Tibial artery (tissue), 4 donors: ENCODE measurements at places on chromosomes 5 and 9.
A peak's percentile ranks its signal among the peaks of the same experiment; 100 is the strongest.

DNA sequence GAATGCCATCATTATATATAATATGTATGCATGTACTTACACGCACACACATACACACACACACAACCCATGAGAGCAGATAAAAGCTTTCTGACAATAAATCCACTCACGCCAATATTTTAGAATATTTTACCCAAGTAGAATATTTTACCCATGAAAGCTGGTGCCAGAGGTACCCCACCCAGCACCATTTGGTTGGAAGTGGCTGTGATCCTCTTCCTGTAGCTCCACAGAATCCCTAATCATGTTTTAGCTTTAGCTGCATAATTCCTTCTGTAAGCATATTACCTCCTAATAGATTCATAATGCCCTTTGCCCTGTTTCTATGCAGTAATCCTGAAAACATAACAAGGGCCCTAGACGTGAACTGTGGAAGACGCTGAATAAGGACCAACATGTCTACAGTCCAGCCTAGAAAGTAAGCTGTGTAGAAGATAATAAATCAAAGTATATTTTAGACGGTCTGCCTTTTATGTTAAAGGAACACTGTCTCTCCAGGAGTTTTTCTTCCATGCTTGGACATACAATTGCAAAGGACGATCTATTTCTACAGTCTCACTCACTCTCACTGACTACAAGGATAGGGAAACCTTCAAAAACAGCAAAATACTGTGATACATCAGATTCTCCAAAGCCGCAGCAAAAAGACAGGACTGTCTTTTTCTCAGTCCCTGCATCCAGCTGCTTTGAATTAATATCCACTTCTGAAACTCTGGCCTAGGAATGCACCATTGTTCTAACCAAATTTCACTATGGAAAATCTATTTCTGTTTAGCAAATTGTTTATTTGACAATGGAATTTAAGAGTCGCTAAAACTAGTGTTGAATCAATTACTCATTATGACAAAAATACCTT, 98.2 kb downstream of the USP20 start:
- H3K4me1 ChIP-seq = no peaks in the 10 kb centered on the region
- no peak overlapping the region for H3K4me3 ChIP-seq
- no peaks in the 10 kb centered on the region for H3K27me3 ChIP-seq

DNA sequence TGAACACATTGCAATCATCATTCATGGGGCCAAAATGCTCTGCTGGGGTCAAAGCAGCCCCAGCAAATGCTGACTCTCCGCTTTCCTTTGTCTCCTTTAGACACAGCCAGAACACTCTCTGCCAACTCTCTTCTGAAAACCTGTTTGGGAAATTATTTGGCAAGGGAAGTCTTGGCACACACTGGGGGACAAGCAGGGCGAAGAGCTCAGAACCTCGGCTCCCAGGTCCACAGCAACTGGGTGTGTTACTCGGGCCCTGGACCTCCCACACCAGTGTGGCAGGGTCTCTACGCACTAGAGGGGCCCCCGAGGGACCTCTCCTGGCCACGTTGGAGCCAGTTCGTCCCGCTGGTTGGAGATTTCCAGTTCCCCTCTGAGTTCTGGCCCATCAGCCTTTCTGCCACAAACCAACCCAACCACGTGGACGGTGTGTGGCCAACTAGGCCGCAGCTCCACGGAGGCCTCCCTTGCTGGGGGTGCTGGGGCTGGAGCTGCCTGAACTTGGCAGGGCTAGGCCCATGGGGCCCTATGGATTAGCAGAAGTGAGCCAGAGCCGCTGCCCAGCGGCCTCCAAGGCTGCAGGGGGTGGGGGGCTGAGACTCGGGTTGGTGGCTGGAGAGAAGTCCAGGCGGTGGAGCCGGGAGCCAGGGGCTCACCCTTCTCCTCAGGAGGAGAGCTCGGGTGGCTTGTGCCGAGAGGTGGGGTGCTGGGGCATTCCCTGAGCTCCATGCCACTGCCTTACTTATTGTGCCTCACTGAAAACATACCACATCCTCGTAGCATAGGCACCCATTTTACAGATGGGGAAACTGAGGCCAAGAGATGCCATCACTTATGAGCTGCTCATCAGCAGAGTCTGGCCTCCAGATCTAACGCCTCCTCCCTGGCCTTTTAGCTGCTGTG, 46.8 kb upstream of the RNU6ATAC start:
- no peak overlapping the region for H3K4me3 ChIP-seq
- H3K27me3 ChIP-seq = peaks cover 9% of the 10 kb centered on the region
- DNase-seq = no peak

DNA sequence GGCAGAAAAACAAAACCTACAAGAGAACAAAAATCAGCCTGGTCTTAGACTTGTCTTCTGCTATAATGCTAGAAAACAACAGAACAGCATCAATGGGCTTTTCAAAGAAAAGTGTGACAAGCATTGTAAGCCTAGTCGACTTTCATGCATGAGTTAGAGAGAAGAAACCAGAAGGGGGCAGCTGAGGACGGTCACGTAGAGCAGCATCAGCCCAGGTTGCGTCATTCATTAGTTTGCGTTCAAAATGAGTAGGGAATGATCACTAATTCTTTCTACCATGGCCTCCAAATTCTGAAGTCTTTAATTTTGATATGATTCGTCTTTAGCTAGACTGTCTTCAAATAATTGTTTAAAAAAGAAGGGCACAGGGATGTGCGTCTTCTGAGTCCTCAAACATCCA, 4.7 kb upstream of the ISCA1 start:
- peaks cover 4% of the 10 kb centered on the region for H3K36me3 ChIP-seq
- H3K4me1 ChIP-seq = peaks cover 4% of the 10 kb centered on the region
- DNase-seq = no peak
- H3K27me3 ChIP-seq = no peaks in the 10 kb centered on the region

DNA sequence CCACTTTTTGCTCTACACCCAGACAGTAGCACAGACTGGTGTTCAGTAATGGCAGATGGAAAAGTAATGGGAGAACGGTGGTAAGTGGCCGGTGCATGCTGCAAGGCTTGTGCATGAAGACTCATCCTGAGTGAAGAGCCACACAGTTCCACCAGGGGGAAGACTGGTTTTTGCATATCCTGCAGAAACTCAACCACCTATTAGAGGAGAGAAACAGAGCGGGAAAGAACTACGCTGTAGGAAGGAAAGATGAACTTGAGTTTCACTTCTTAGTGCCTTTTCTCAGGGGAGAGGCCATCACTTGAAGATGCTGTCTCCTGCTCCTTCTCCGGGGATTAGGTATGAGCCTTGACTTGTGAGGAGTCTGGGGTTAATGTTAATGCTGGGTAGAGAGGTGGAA, 9.4 kb upstream of the PRSS3 start:
- no peak for DNase-seq
- H3K4me1 ChIP-seq = no peaks in the 10 kb centered on the region
- no peaks in the 10 kb centered on the region for H3K27me3 ChIP-seq
- no peaks in the 10 kb centered on the region for H3K36me3 ChIP-seq
- no peak overlapping the region for H3K4me3 ChIP-seq

DNA sequence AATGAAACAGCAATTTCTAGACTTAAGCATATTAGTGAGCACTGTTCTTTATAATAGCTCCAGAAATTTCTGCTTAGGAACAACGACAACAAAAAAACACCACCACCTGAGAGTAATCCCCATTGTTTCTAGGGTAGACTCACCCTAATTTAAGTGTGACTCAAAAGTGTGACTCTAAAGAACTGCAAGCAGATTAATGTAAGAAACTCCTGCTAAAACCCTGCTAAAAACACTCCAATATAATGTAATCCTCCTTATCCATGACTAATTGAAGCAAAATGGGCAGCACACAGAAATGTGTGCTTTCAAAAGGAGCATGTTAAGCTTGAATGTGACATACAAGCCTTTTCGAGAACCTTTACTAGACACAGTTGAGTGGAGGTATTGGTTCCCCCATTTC, 296.0 kb downstream of the EPB41L4A start:
- H3K4me3 ChIP-seq = no peak overlapping the region
- no peaks in the 10 kb centered on the region for H3K36me3 ChIP-seq
- H3K4me1 ChIP-seq = no peaks in the 10 kb centered on the region
- DNase-seq = no peak
- H3K27ac ChIP-seq = no peak overlapping the region
- no peaks in the 10 kb centered on the region for H3K27me3 ChIP-seq

GRCh38 chr5:126398791-126399190, 24.4 kb upstream of the GRAMD2B start:
- no peak for DNase-seq
- H3K4me1 ChIP-seq = peaks cover 9% of the 10 kb centered on the region
- no peaks in the 10 kb centered on the region for H3K27me3 ChIP-seq
- H3K27ac ChIP-seq = no peak overlapping the region
- H3K36me3 ChIP-seq = no peaks in the 10 kb centered on the region

GRCh38 chr5:14308384-14309154, 165.4 kb downstream of the TRIO start:
- H3K4me3 ChIP-seq = no peak overlapping the region
- peaks cover 9% of the 10 kb centered on the region for H3K36me3 ChIP-seq
- no peak for DNase-seq
- no peaks in the 10 kb centered on the region for H3K27me3 ChIP-seq
- H3K27ac ChIP-seq = no peak overlapping the region
- H3K4me1 ChIP-seq = no peaks in the 10 kb centered on the region

GRCh38 chr5:103441523-103441922, 121.1 kb downstream of the NUDT12 start:
- H3K27ac ChIP-seq = no peak overlapping the region
- no peak overlapping the region for H3K4me3 ChIP-seq
- H3K27me3 ChIP-seq = no peaks in the 10 kb centered on the region
- DNase-seq = no peak

DNA sequence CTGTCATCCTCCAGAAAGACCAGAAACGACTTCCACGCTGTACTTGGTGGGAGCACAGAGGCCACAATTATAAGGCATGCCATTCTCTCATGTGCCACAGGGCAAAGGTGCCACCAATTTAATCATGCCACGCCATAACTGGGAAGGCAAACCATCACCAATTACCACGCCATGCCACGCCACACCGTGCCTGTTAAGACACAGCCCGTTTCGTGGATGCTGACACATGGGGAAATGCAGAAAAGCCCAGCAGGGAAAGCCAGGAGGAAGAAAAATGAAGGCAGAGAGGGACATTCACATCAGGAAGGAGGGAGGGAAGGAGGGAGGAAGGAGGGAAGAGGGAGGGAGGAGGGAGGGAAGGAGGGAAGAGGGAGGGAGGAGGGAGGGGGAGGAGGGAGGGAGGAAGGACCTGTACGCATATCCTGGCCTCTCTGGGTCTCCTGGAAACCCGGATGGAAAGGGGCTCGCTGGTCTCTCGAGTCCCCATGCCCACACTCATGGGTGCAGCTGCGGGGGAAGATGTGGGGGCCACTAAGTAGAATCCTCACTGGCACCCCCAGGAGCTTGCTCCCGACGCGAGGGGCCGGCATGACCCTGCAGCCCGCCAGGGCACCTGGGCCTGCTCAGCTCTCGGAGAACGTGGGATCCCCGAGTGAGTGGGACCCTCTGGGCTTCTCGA, 61.7 kb upstream of the UBAC1 start:
- H3K27me3 ChIP-seq = no peaks in the 10 kb centered on the region
- H3K27ac ChIP-seq = no peak overlapping the region
- no peak for DNase-seq

DNA sequence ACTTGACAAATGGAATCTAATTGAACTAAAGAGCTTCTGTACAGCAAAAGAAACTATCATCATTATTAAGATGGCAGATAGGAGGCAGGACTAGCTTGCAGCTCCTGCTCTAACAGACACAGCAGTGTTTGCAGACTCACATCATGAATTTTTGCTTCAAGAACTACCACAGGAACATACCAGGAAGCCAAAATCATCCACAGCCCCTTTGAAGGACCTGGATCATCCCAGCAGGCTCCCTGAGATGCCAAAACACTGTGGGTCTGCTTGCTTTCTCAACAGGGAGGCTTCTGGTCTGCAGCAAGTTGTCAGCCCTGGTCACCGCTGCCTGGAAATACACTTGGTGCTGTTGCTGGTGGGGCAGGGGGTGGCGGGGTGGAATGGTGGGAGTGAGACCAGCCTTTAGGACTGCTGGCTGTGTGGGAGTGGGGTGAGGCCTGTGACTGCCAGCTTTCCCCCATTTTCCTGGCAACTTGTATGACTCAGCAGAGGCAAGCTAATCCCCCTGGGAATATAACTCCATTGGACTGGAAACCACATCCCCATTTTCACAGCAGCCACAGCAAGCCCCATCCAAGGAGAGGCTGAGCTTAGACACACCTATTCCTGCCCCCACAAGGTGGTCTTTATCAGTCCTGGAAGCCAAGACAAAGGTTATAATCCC, 533.8 kb upstream of the CYLC2 start:
- H3K27me3 ChIP-seq = no peaks in the 10 kb centered on the region
- H3K27ac ChIP-seq = no peak overlapping the region
- no peaks in the 10 kb centered on the region for H3K4me1 ChIP-seq

- no peaks in the 10 kb centered on the region for H3K36me3 ChIP-seq
- H3K4me3 ChIP-seq = no peak overlapping the region
- H3K27me3 ChIP-seq = no peaks in the 10 kb centered on the region
Measured at GRCh38 chr5:135455876-135456237, 3.7 kb upstream of the TIFAB start.

GRCh38 chr5:63613442-63613841, 348.8 kb downstream of the HTR1A start:
- H3K36me3 ChIP-seq = no peaks in the 10 kb centered on the region
- H3K4me1 ChIP-seq = no peaks in the 10 kb centered on the region
- DNase-seq = no peak
- H3K4me3 ChIP-seq = no peak overlapping the region
- no peak overlapping the region for H3K27ac ChIP-seq

- no peaks in the 10 kb centered on the region for H3K27me3 ChIP-seq
- H3K27ac ChIP-seq = no peak overlapping the region
- H3K36me3 ChIP-seq = no peaks in the 10 kb centered on the region
- DNase-seq = peak; percentile 9
Measured at GRCh38 chr5:370311-370958, 48.9 kb downstream of the AHRR start.

DNA sequence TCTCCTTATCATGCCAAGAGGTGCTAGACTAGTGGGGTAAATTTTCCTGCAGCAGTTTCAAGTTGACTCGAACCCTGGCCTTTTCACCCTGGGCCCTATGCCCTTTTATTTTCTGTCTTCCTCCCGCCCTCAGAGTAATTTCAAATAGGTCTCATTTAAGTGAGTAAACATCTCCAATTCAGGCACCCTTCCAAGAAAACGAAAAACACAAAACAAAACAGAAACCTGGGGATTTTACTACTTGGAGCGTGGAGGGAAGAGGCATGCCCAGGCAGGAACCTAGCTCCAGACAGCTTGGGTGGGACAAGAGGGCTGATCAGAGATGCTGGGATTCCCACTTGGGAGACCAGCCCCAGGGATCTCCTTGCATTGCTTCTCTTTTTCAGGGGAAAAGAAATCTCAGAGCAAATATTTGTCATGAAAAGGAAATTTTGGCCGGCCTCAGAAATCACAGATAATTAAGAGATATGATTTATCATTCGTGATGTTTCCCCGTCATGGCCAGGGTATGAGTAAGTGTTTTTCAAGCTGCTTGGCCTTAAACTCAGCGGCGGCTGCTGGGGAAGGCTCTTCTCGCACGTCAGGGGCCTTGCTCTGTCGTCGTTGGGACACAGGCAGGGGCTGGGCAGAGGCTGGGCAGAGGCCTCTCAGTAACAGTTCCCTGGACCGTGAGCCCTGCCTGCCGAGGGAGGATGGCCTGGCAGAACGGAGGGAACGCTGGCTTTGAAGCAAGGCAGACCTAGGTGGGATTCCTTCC, 248.6 kb upstream of the KLF4 start:
- no peak overlapping the region for H3K4me3 ChIP-seq
- H3K4me1 ChIP-seq = no peaks in the 10 kb centered on the region
